T-helper 17 cell (primary cell): ENCODE measurements at places on chromosomes 3 and 15.

GRCh38 chr3:37129871-37130270 lies 44.5 kb downstream of the LRRFIP2 start:
- DNase-seq: no peak

GRCh38 chr15:98845138-98845884 lies 162.3 kb downstream of the PGPEP1L start:
- DNase-seq: no peak

- no peak for DNase-seq
These were observed 304.2 kb upstream of the LMCD1 start for GRCh38 chr3:8197384-8197783.

DNA sequence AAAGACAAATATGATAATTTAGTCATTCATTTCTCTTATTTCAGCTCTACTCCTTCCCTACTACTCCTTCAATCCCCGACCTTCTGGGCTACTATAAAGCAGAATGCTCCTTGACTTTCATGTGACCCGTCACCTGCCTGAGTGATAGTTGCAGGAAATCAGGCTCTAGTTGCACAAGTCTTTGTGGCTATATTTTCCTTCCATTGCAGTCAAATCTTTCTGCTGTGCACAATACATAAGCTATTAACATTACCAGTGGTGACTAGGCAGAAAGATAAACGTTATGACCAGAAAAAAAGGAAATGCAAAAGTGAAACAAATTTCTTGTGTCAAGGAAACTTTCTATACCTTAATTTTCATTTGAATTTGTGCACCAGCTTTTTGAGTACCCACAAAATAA lies 2.3 kb downstream of the SUCNR1 start:
- no peak for DNase-seq

GRCh38 chr3:127151251-127151564 lies 41.7 kb upstream of the PRR23E start:
- DNase-seq: no peak

DNA sequence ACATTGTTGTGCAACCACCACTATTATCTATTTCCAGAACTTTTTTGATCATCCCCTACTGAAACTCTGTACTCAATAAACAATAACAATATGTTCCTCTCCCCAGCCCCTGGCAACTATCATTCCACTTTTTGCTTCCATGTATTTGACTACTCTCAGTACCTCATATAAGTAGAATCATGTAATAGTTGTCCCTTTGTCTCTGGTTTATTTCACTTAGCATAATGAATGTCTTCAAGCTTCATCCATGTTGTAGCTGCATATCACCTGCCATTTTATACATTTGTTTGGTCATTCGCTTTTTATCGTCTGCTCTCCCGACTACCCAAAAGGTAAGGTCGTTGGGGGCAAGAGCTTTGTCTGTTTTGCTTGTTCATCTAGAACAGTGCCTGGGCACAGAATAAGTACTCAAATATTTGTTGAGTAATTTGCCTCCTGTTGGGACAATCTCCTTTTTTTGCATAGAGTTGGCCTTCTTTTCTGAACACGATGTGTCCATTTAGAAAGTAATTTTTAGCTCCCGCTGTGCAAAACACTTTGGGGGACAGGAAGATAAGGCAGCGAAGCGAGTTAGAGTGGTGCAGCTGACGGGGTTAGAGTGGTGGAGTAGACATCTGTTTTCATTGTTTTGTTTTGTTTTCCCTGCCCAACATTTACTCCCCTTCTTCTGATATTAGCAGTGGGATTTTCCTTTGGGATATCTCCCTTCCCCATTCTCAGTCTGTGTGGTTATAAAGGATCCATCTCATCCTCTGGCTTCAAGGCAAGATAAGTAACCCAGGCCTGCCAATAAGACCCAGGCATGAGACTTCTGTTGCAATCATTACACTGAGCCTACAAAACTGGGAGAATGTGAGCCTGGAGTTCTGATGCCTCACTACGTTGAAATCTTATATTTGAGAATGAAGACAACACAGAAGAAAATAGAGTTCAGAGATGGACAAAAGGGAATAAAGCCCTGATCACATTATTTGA lies 83.4 kb upstream of the RNU6-1 start:
- no peak for DNase-seq

DNA sequence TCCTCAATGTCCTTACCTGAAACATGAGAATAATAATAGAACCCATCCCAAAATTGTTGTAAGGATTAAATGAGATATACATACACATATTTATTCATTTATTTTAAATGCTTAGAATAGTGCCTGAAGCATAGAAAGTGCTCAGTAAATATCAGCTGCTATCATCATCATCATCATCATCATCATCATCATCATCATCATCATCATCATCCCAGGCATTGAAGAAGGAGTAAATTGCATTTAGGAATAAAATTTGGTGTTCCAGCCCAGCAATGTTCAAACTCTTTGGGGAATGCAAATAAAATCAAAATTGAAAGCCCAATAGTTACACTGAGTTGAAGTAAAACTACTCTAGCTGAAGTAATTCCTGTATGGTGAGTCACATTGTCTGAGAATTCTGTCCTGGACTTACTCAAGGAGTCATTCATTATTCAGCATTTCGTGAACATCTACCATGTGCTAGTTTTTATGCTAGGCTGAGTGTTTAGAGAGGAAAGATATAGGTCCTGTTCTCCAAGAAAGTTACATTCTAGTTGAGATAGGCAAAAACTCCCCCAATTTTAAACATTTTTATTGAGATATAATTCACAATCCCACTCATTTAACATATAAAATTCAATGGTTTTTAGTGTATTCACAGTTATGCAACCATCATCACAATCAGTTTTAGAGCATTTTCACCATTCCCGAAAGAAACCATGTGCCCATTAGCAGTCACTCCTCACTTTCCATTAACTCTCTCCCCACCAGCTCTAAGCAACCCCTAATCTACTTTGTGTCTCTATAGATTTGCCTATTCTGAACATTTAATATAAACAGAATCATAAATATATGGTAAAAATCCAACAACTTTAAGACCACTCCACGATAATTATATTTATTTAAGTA lies 107.2 kb downstream of the FRMD5 start:
- DNase-seq: no peak

DNA sequence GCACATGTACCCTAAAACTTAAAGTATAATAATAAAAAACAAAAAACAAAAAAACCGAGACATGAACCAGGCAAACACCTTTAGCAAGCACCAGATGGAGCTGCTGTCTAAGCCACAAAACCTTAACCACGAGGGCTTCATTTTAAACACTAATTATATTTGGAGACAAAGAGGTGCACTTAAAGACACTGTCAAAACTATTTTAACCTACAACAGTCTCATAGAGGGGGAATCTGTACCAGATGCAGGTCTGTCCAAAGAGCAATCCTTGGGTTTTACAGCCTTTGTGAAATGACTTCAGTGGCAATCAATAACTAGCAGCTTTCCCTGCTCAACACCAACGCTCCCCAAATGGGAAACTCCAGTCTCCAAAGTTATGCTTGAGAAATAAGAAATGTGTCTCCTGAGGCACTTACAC lies 115.7 kb upstream of the TSPAN3 start:
- no peak for DNase-seq

DNA sequence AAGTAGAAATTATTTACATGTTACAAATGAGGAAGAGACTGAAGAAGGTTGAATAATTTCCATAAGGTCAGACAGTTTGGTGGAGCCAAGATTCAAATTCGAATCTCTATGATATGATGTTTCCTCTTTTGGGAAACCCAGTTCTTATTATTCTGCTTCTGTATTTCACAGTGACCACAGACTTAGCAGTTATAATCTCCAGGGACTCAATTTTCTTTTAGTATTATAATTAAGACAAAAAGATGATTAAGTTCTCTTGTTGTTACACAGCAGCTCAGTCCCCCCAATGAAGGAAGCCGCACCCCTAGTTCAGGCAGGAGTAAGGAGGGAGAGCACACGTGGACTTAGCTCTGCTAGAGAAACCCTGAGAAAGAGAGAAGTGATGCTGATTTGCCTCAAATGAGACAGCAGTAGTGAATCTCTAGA lies 130.6 kb downstream of the CCNL1 start:
- DNase-seq: no peak

DNA sequence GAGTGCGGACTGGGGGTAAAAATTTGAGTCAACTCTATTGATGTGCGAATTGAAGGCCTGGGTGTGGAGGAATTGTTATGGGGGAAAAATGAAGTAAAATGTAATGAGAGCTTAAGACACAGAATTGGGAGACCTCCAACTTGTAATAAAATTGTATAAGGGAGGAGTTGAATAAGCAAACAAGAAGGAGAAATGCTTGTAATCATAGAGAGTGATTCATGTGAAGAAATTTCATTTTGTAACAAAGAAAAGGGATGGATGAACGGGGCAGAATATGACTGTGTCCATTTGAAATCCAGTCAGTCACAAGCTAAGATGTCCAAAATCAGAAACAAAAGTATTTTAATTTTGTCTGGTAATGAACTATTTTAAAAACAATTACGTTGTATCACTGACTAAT lies 552.3 kb downstream of the NAALADL2 start:
- no peak for DNase-seq

DNA sequence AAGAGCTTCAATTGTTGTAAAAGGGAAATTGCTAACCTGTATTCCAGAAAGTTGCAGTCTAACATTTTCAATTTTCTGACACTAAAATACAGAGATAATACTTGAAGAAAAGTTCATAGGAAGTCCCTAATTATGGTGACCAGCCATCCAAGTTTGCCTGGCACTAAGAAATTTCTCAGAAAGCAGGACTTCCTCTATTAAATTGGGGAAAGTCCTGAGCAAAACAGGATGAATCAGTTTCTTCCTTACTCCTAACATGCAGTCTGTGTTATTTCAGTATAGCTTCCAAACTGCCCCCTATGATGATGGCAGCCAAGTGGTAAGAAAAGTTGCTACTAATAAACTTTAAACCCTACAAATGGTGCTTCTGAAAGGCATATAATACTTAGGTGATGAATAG lies 133.5 kb upstream of the SGO1 start:
- no peak for DNase-seq

DNA sequence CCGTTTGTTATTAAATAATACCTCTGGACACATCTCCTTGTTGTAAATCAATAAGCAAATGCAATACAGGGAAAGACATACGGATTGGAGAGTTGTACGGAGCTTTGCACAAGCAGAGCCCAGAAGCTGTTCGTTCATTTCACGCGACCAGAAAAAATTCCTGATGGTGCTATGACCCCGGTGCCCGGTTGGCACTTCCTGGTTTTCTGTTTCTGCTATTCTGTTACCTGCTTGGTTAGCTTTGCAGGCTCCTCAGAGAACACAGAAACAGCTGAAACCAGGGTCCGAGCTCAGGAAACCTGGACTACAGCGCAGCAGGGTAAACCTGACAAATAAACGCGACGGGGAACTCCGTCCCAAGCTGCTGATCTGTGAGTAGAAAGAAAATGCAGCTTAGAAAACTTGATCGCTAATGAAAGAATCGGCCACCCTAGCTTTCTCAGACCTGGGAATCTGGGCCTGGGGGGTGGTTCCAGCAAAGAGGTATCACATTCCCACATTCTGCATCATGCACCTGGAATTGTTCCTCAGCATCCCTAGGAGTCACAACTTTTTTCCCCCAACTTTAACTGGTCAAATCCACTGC lies 845 bp downstream of the CNTN3 start:
- no peak for DNase-seq

DNA sequence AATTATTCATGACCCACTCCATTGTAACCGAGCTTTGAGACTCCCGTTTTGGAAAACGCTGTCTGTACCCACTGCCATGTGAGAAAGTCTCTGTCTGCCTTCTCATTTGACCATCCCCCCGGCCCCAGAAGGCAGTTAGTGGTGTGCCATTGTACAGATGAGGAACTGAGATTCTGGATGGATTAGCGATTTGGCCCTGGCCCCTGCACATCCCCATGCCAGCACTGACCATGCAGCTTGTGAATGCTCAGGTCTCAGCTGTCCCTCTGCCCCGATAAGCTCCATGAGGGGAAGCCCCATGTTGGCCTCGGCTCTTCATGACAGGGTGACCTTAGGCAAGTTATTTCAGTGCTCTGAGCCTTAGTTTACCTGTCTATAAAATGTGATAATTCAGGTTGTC lies 153.0 kb upstream of the SMAD3 start:
- DNase-seq: no peak

DNA sequence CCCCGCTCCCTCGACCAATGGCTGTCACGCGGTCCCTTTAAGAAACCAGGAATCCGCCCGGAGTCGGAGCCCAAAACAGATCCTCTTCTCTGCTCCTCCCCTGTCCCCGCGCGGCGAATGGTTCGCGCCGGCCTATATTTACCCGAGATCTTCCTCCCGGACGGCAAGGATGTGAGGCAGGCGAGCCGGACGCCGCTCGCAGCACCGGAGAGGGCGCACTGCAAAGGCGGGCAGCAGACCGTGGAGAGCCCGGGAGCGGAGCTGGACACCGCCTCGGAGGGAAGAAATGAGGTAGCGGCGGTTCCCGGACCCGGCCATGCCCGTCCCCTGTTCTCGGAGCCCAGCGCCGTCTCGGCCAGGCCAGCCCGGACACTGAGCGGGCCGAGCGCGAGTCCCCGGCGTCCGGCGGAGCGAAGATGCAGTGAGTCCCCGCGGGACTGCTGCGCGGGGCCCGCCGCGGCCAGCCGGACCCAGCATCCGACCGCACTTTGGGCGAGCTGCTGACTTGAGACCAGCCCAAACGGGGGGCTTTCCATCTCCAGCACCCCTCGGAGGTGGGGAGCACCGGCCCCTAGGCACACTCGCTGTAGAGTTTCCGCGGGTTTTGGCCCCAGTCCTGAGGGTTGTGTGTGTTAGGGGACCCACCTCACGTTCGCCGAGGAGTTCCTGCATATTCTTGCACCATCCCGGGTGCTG lies at the start of gene FAM43A:
Gene FAM43A, plus strand, starts transcription at position 166 of the 696 bp plus-strand sequence. CDS start 944 bp downstream, outside the sequence.
- peak; percentile 48 for DNase-seq

GRCh38 chr3:155070932-155071387 lies 9.2 kb upstream of the MME start:
- no peak for DNase-seq

DNA sequence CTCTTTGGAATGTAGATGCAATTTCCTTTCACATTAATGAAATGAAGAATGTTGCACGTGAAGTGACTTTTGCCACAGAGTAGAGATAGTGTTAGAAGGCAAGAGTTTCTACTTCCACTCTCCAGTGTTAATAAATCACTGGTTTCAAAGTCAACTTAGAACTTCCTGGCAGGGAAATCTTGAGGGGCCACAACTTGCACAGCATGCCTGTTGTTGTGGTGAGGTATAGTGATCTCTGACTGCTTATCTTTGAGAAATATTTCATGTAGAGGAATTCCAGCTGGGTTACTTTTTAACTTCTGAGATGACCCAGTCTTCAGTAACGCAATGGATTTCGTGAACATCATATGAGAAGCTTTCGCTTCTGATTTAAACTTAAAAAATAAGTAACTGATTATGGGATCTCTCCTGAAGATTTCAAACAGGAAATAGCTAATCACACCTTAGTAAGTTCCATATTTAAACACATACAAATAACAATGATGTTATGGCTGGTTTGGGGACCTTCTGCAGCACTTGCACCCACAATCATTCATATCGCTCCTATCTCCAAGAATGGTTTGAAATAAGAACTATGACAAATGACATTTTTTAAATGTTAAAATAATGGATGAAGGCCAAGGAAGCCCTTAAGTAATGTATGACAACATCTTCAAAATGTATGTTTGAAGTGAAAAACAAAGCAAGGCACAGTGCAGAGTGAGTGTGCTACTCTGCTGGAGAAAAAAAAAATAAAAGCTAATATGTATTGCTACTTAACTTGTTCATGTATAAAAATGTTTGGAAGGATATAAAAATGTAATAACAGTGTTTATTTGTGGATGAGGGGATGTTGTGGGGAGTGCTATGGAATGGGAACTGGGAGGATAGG lies 726.5 kb upstream of the NECTIN3 start:
- no peak for DNase-seq

- DNase-seq: no peak
These were observed 60.7 kb downstream of the CAPN7 start for GRCh38 chr3:15266510-15267376.
